GM06990 (cell line): ENCODE measurements at places on chromosomes 4 and X.

- DNase-seq: peak; percentile 54
These were observed 47.7 kb downstream of the SPRY1 start for GRCh38 chr4:123444290-123444731.

DNA sequence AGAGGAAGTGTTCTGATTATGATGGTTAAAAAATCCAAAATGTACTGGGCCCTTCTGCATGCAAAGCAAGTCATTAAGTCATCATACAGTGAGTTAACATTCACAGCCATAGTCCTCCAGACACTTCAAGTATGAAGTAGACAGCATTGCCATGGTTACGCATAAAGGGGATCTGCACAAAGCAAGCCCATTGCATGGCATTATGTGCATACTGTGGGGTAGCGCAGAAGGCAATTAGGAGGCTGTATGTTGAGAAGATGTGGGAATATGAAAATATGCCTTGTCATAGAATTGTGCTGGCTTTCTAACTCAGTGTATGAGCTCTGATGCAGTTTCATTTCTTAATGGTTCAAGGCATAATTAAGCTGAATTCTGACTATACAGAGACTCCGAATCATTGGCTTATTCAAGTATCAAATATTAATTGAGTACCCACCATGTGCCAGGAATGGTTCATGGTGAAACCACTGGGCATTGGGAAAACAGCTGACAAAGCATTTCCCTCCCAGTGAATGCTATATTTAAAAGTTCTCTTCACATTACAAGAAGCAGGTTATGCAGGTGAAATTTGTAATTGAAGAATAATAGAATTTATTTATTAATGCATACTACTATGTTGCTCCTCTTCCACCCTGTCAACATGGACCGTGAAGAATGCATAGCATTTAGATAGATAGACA is 588.9 kb downstream of the ZNF674 start:
- DNase-seq: no peak

- DNase-seq: no peak
These were observed 36.0 kb downstream of the DLG3 start for GRCh38 chrX:70480660-70481018.

- no peak for DNase-seq
These were observed 148.6 kb downstream of the RBMX2 start for GRCh38 chrX:130550351-130550750.

DNA sequence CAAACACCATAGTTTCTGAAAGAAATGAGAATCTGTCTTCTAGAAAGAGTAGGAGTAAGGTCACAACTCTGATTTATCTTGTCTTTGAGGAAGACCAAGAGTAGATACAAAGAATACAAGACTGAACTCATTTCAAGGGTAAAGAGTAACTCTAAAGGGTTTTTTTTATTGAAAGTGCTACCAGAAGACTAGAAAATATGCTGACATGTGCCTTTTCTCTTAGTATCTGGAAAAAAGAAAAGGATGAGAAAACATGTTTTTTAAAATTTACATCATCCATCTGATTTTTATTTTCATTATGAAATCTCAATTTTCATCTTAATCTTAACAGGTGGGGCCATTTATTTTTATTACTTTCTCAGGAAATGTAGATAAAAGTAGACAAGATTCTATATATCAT is 43.0 kb downstream of the UNC5C start:
- no peak for DNase-seq

DNA sequence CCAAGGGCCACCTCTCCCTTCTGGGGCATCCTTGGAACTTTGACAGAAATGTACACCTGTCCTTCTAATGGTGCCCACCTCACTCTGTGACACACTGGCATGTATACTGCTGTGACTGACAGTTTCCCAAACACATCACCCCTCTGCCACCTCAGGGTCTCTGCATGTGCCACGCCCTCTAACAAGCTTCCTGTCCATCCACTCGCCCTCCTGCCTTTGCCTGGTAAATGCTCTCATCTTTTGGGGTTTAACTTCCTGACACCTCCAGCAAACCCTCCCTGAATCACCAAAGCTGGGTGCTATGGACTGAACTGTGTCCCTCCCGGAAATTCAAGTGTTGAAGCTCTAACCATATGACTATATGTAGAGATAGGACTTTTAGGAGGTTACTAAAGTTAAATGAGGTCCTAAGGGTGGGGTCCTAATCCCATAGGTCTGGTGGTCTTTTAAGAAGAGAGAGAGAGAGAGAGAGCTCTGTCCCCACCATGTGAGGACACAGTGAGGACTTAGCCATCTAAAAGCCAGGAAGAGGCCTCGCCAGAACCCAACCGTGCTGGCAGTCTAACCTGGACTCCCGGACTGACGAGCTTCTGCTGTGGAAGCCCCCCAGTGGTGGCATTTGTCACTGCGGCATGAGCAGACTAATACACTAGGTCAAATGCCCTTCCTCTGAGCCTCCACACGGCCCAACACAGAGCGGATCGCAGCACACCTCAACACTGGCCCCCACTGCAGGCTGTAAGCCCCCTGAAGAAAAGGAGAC is 95.6 kb downstream of the AFAP1 start:
- DNase-seq: no peak

GRCh38 chr4:112075129-112075753 is 70.0 kb upstream of the FAM241A start:
- DNase-seq: no peak

GRCh38 chrX:106621836-106622235 is 10.1 kb downstream of the RADX start:
- no peak for DNase-seq

DNA sequence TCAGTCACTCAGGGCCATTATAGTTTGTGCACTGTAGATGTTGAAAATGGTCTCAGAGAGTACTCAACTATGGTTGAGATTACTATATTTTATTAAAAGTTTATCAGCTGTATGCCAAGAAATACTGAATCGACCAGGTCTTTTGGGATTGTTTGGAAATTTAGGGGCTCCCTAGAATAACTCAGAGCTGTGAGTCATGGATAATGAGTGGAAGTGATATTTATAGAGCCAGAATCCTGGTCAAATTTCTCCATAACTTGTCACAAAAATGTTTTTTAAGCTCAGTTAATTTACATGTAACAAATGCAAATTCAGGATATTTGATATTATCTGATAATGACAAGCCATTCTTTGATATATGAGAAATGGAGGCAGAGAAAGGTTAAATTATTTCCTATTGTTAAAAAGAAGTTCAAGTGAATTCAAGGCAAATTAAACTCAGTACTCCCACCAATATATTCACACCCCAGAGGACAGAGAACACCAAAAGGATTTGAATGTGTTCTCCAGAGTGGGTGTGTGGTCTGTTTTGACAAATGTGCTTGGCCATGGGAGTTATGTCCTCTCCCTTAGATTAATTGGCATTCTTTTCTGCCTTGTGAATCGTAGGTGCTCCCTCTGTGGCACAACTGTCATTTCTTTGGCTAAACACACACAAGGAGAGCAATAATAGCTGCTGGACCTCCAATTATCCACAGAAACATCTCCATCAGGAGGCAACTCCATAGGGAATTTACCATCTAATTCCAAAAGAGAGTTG is 37.7 kb downstream of the ARHGAP24 start:
- DNase-seq: no peak

- no peak for DNase-seq
These were observed 12.1 kb upstream of the DCTD start for GRCh38 chr4:182929296-182929695.

DNA sequence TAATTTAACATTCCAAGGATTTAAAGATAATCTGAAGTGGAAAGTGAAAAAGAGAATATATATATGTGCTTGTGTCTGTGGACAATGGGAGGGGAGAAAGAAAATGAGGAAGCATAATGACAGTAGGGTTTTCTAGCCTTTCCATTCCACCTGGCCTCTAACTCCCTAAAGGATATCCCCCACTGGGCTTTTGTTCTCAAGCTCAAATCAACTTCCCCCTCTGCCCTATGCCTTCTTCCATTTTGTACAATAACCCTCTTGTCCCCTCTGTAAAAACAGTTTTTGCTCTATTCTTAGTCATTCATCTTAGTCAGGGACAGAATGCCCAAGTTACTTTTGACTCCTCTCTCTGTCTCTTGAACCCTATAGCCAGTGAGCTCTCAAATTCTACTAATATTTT is 23.6 kb downstream of the ANTXR2 start:
- no peak for DNase-seq

DNA sequence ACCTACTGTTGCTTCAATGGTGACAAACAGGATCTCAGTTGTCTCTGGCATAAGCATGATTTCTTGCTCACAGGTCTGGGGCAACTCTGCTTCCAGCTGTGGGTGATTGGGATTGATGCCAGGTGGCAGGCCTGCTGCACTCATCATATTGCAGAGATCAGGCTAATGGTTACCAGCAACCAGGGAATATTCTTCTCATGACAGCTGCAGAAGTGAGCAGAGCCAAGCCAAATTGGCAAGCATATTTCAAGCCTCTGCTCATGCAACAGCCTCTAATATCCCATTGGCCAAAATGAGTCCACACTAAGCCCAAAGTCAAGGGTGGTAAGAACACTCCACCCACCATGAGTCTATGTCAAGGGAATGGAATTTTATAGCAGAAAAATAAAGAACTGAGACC is 26.7 kb upstream of the TBC1D19 start:
- DNase-seq: no peak

- DNase-seq: no peak
These were observed 395.8 kb downstream of the NAF1 start for GRCh38 chr4:162770761-162771490.

DNA sequence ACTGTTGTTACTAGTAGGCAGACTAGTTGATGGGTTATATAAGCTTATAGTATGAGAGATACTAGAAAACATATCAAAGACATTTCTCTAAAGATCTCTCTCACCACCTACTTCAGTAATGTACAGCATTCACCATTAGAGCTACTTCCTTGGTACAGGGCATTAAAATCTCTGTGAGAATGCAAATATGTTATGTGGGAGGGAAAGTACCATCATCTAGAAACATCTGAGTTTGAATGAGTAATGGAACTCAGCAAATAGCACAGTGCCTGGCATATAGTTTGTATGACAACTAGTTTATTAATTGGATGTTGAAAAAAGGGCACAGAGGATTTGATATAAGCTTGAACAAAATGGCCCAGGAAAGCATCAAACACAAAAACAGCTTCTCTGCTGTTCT is 211.1 kb downstream of the GLUD2 start:
- DNase-seq: no peak

DNA sequence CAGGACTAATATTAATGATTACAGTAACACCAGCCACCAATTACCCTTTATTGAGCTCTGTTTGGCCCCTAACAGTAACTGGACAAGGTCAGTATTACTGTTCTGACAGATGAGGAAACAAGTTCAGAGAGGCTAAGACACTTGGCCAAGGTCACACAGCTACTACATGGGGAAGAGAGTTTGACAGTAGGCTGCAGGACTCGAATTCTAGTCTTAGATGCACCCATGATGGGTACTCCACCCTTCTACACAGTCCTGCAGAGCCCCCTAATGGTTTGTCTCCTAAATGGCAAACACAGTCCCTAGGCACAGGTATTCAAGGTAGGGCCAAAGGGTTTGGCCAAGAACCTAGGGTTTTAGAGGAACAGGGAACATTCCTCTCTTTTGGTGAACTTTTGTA is 93.9 kb downstream of the NSUN7 start:
- DNase-seq: no peak
